ENCODE measurements at places on chromosomes 5 and 9.

DNA sequence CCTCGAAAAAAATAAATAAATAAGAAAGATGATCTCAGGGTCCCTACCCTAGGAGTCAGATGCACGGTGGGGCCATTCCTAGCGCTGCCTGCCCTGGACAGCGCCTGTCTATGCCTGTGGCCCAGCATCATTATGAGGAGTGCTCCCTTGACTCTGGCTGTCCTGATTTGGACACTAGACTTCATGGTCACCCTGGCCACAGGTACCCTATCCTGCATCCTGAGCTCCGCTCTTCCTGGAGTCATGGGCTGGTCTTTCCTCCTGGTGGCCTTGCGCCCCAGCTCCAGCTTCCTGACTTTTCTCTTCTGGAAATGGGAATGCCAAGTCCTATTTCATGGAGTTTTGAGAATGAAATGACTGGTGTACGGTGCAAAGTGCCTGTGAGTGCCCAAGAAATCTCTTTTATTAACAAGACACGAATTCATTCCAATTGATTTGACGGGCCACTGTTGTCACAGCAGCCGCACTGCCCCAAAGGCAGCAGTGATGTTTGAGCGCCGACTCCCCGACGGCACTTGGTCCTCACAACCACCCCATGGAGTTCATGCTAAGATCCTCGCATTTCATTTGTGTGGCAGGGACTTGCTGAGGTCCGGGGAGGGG is 564 bp upstream of the AIF1L start:
- DNase-seq = no peak

- peak; percentile 31 for DNase-seq
Measured at GRCh38 chr9:133532937-133533668, 1.4 kb upstream of the ADAMTSL2 start.

GRCh38 chr5:96297867-96298266 is 135.2 kb downstream of the PCSK1 start:
- no peak for DNase-seq

GRCh38 chr5:128770907-128771306 is 194.4 kb upstream of the SLC27A6 start:
- DNase-seq = no peak

DNA sequence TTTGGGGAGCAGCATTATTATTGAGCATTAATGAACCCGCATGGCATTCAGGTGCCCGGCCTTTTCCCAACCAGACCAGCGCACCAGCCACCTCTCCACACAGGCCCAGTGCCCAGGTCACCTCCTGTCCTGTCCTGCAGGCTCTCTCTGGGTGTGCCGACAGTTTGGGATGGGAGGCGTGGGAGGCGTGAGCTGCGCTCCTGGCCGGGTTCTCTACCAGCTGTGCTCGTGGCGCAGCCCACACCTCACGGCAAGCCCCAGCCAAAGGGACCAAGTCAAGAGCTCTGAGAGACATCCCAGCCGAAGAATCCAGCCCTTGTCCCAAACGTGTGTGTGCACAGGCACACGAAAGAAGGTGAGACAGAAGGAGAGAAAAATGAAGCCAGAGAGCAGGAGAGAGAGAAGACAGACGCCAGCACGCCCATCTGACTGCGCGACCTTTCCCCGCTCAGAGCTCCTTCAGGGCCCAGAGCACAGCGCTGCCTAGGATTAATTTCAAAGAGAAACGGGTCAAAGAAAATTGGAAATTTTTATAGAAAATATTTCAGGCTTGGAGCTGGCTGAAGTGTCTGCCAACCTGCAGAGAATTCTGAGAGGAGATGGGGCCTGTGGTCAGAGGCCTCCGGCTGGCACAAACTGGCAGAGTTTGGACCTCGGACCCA is 81.7 kb downstream of the ADAMTS2 start:
- no peak for DNase-seq

- DNase-seq = no peak
Measured at GRCh38 chr9:117546894-117547678, 132.2 kb upstream of the ASTN2 start.

DNA sequence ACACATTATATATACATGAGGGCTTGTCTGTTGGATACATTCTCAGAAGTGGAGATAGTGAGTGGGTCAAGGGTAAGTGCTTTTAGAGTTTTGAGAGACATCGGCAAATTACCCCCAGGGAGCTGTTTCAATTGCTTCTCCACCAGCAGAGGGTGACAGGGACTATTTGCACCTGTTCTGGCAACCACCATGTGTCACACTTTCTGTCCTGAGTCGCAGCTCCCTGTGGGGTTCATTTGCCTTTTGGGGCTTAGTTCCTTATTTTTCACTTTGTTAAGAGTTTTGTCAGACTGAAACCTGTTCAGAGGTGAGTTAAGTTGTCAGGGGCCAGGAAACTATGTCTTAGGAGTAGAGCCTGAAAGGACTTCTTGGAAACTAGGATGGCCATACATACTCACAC is 20.1 kb upstream of the SLC36A1 start:
- DNase-seq = no peak

DNA sequence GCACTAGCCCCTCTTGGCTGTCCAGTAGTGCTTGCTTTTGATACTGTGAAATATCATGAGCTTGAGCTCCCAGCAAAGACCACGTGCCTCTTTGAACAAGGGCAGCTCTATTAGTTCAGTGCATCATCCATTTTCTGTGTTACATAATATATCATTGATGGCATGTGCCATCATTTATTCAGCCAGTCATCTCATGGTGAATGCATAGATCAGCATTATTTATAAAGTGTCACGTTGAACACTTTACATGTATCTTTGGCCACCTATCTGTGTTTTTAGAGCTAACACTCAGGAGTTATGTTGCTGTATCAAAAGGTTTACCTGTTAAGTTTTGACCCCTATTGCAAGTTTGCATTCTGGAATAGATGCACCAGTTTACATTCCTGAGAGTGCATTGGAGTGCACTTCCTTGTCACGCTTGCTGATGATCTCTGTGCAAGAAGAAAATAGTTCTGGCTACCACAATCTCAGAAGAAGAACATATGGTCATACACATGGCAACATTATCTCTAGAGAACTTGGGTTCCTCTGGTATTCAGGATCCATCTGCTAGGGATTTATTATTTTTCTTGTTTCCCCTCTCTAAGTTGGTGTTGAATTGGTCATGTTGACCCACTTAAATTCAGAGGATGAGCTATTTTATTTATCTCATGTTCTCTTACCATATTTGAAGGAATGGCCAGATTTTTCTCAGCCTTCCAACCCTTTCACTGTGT is 120.9 kb downstream of the SH3GL2 start:
- DNase-seq = no peak

DNA sequence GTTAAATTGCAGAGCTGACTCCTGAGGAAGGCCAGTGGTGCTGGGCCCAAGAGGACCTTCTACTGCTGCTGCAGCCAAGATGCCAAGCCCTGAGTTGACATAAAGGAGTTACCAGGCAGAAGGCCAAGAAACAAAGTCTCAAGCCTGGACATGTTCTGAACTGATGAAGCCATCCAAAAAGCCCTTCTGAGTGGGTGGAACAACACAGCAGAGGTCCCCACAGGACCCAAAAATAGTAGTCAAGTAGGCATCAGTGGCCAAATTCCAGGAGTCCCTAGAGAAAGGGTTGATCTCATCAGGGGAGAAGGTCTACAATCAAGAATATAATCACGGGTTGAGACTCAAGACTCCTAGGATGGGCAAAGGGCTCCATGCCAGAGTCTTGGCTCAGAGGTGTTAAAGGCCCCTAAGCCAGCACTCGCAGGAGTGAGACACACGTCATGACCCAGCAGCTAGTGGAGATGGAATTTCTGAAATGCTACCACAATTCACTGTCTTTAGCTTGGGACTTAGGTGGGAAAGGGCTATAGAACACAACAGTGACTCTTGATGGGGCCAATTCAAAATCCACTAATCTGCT is 119.7 kb downstream of the FANCC start:
- DNase-seq = no peak

- no peak for DNase-seq
Measured at GRCh38 chr5:89556215-89556913, 673.4 kb upstream of the MEF2C start.

- no peak for DNase-seq
Measured at GRCh38 chr5:156755421-156756087, 94.5 kb upstream of the PPP1R2B start.

DNA sequence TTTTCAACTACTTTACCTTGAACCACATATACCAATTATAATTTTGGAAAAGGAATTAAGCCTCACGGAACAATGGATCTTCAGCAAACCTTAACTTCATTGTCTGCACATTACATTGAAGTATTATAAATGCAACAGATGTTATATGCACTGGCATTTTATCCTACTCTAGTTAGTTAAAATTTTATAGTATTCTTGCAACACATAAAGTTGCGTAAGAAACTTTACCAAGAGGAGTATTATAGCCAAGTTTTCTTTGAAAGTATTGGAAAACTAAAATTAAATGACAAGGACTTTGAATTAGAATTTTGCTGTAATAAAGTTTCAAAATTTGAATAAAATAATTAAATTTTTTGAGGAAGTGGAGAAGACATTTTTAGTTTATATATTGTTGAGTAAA is 63.4 kb upstream of the SREK1 start:
- no peak for DNase-seq

DNA sequence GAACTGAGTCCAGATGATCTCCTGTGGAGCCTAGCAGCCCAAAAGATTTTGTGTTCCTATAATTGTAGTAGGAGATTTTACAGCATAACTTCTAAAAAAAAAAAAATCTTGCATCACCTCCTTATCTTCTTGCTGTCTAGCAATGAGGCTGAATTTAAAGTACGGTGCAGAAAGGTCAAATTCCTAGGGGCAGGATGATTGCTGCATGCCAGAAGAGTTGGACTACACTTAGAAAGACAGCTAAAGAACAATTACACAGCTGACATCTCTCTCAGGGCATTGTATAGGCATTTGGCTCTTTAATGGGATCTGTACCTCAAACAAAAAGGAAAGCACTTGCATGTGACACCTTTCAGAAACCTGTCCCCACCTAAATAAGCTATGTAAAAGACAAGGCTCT is 443.2 kb downstream of the HCN1 start:
- DNase-seq = no peak

DNA sequence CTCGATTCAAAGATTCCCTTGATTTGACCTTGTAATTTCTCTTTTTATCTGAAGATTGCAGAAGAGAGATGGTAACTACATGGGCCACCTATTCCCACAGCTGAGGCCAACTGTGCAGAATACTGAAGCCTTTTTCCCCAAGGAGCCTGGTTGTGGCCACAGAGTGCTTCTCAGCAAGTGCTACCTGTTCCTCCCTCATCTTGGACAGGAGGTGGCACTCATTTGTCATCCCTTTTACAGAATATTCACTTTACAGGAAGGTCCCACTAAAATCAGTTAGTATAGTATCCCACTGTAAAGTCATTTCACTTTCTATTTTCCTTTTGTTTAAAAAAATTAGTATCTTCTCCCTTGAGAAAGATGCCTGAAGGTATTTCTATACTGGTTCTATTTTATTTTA is 346.4 kb downstream of the ARL15 start:
- no peak for DNase-seq

DNA sequence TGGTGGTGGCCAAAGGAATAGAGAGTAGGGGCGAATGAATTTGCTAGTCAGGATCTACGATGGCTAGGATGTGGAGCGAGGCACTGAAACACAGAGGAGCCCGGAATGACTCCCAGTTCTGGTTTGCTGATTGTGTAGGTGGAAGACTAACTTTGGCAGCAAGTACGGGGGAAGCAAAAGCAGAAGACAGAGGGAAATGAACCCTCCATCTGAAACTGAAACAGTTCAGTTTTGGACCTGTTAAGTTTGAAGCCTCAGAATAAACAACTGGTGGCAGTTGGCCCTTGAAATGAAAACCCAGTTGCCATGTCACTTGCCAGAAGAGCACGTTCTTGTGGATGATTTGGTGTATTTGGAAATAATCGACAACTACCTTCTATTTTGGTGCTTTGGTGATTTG is 15.4 kb upstream of the SMIM15 start:
- DNase-seq = no peak

DNA sequence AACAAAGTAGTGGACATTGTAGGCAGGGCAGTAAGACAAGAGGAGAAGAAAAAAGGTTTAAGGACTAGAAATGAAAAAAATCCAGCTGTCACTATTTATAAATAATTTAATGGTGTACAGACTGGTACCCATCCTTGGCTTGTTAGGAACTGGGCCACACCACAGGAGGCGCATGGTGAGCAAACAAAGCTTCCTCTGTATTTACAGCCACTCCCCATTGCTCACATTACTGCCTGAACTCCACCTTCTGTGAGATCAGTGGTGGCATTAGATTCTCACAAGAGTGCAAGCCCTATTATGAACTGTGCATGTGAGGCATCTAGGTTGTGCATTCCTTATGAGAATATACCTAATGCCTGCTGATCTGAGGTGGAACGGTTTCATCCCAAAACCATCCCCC is 62.6 kb upstream of the DMAC1 start:
- DNase-seq = no peak

DNA sequence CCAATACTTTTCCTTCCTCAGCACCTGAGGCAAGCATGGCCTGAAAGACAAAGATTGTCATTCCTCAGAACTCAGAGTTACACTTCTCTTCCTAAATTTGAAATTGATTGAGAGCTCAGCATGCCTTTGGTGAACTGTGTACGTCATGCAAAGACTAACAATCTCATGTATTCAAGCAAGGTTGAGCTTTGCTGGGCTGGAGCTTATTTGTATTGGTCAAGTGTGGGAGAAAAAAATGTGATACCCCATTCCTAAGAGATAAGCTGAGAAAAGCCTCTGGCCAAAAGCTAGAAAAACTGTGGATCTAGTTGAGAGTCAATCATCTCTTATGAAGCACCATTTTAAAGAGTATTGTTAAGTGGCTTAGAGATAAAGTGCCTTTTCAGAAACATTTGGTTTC is 392.2 kb downstream of the RASEF start:
- DNase-seq = no peak

GRCh38 chr9:27336126-27336525 is 39.2 kb upstream of the EQTN start:
- DNase-seq = no peak

GRCh38 chr5:148986636-148987035 is 76.2 kb downstream of the SH3TC2 start:
- DNase-seq = no peak

DNA sequence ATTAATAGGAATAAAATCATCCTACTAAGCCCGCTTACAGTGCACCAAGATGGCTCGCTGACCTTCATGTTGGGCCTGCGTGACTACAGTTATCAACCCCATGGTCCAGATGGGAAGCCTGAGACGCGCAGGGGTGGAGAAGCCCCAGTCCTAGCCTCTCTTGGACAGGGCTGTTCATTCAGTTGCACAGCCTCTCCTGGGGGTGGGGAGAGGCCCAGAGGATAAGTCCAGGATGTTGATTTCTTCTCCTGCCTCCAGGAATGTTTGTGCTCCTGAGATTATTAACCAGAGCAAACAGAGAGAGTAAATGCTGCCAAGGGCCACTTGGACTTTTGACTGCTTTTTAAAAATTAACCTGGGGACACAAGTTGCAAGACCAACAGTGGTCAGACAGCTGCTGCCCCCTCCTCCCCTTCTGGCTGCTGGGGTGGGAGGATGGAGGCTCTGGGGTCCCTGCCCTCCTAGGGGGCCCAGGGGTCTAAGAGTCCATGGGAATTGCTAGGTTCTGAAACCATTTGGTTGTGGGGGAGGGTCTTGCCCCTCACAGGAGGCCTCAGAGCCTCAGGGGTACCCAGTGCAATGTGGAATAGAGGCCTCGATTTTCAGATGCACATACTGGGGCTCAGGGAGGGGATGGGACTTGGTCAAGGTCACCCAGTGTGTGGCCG is 2.8 kb upstream of the AMBP start:
- DNase-seq = no peak
